ENCODE measurements at places on chromosomes 4 and X. TPM values are rescaled to one million over a fixed set of nuclear protein-coding genes. Genes with fewer than 3 reads are reported as not detected.

Gene H2BW1
- total RNA-seq, result not detected

Gene FGF13
- total RNA-seq, result not detected

Gene L1CAM
- total RNA-seq, result 4.0 TPM

Gene REELD1
- total RNA-seq, result 2.0 TPM

Gene ANK2
- total RNA-seq, result not detected

Gene NXF2B
- total RNA-seq, result not detected

Gene ADH6
- total RNA-seq, result not detected

GRCh38 chrX:136780241-136780640 is 491 bp downstream of the ARHGEF6 start:
- H3K27ac ChIP-seq, result peak overlapping the region; percentile 83
- peak overlapping the region; percentile 60 for H3K4me3 ChIP-seq
- no peaks in the 10 kb centered on the region for H3K27me3 ChIP-seq
- H3K4me1 ChIP-seq, result peaks cover 25% of the 10 kb centered on the region
- DNase-seq, result no peak
- H3K36me3 ChIP-seq, result no peaks in the 10 kb centered on the region

DNA sequence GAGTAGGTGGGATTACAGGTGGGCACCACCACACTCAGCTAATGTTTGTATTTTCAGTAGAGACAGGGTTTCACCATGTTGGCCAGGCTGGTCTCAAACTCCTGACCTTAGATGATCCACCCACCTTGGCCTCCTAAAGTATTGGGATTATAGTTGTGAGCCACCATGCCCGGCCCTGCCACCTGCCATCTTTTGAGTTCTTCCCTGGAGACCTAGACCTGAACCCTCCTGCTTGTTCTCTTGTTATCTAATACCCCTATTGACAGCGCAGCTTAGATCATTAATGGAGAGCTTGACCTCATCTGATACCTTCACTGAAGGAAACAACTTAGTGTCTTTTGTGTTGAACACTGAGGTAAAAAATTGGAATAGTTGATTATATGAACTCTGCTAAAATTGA is 53.6 kb downstream of the HTT start:
- no peak for DNase-seq
- H3K4me1 ChIP-seq, result no peaks in the 10 kb centered on the region
- H3K4me3 ChIP-seq, result no peak overlapping the region
- no peaks in the 10 kb centered on the region for H3K27me3 ChIP-seq
- no peak overlapping the region for H3K27ac ChIP-seq

DNA sequence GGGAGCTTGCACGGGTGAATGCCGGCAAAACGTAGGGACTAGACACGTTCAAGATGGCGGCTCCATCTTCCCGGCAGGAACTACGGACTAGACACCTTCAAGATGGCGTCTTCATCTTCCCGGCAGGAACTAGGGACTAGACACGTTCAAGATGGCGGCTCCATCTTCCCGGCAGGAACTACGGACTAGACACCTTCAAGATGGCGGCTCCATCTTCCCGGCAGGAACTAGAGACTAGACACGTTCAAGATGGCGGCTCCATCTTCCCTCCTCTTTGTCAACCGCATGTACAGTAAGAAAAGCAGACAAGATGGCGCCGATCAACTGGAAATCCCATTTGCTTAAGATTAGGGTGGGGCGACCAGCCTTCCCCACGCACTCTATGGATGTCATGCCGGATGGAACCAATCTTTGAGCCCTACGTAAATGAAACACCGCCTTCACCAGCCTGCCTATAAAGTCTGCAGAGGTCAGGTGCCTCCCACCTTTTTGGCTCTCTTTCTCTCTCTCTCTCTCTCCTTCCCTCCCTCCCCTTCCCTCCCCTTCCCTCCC is 222.4 kb downstream of the CRLF2 start:
- no peaks in the 10 kb centered on the region for H3K27me3 ChIP-seq
- H3K4me3 ChIP-seq, result peak overlapping the region; percentile 71
- no peaks in the 10 kb centered on the region for H3K36me3 ChIP-seq
- H3K4me1 ChIP-seq, result no peaks in the 10 kb centered on the region
- peak; percentile 55 for DNase-seq

All from T-cell (primary cell).